ENCODE measurements at places on chromosomes 1 and 21. TPM values are rescaled to one million over a fixed set of nuclear protein-coding genes. Genes with fewer than 3 reads are reported as not detected.

The L1TD1 gene
- not detected for total RNA-seq

The ITLN2 gene
- total RNA-seq, result not detected

The FAM110D gene
- not detected for total RNA-seq

The C1orf94 gene
- not detected for total RNA-seq

The PLA2G4A gene
- total RNA-seq, result 0.20 TPM

The PRELP gene
- total RNA-seq, result not detected

The RNF186 gene
- total RNA-seq, result not detected

The RNU1-3 gene
- total RNA-seq, result 1,570 TPM

The RAP1GAP gene
- not detected for total RNA-seq

The RGS4 gene
- not detected for total RNA-seq

The CD101 gene
- 2.9 TPM for total RNA-seq

The ARTN gene
- 0.20 TPM for total RNA-seq

The SELE gene
- total RNA-seq, result not detected

The EFNA1 gene
- total RNA-seq, result not detected

DNA sequence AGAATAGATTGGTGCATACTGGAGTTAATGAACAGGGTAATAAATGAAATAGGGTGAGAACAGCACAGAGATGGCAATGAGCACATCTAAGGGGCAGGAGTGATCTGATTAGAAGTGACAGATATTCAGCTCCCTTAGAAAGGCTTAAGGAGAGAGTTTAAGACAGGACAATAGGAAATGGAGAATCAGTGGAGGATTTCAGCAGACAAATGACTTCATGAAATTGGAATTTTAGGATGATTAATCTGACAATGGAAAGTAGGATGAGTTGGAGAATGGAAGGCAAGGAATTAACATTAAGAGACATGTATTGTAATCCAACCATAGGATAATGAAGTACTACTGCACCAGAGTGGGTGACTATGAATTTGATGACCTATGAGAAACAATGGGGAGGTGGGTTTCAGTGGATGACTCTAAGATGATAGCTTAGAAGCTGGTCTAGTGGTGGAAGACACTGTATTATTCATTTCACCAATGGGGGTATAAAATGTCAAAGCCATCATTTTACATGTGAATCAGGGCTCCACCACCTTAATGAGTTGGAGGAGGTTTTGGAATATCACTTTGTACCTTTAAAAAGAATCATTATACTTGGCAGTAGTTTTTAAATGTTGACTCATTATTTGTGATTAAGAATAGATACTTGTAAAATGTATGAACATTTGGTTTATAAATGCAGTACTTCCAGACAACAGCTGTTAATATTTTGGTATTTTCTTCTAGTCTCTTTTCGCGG lies 139.1 kb downstream of the PLA2G4A start:
- DNase-seq, result no peak

DNA sequence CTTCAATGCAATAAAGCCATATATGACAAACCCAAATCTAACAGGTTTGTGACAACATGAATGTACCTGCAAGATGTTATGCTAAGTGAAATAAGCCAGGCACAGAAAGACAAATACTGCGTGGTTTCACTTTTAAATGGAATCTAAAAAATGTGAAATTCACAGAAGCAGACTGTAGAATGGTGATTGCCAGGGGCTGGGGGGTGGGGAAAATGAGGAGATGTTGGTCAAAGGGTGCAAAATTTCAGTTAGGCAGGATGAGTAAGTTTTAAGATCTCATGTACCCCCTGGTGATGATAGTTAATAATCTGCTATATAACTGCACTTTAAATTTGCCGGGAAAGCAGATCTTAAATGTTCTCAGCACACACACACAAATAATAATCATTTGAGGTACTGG lies 160.5 kb downstream of the PTBP2 start:
- no peak for DNase-seq

DNA sequence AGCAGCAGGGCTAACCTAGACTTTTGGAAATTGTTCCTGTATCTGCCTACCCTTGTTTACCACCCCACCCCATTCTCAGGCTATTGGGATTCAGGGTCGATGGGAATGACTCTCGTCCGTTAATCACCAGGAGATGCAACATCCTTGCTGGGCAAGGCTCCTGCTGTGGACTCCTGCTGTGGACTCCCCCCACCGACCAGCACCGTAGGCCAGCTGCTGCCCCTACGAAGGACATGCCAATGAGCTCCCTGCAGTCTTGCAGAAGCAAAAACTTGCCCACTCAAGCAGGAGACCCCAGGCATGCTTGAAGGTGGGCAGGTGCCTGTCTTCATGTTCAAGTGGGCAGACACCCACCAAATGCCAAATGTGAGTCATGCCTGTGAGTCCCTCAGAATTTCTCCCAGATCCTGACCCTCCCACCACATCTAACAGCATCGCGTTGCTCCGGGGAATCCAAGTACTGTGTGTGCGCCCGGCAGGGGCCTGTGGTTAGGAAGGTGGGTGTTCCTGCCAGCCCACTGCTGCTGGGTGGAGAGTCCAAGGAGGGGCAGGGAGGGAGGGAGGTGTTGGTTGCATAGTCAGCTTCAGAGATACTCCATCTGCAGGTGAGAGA lies 41.7 kb upstream of the SOX13 start:
- no peak for DNase-seq

DNA sequence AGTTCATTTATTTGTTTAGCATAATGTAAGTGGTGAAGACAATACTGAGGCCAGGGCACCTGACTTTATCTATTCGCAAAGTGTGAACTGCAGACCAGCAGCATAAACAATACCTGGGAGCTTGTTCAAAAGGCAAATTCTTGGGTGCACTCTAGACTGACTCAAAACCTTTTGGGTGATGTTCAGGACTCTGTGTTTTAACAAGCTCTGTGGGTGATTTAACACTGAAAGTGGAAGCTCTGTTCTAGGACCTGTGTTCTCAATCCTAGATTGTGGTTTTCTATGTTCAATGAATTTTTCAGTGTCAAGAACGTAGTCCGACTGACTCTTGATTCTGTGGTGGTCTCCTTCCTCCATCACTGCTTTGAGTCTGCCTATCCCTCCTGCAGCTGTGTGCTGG lies 71.9 kb downstream of the GPR88 start:
- DNase-seq, result no peak

GRCh38 chr1:70360321-70360720 lies 5.8 kb upstream of the ANKRD13C start:
- no peak for DNase-seq

- no peak for DNase-seq
Observed at GRCh38 chr1:12528021-12528852, 89.8 kb downstream of the DHRS3 start.

- DNase-seq, result no peak
Observed at GRCh38 chr1:3731583-3732433, 20.4 kb upstream of the CCDC27 start.

GRCh38 chr1:217614200-217614712 lies 16.6 kb downstream of the GPATCH2 start:
- no peak for DNase-seq

DNA sequence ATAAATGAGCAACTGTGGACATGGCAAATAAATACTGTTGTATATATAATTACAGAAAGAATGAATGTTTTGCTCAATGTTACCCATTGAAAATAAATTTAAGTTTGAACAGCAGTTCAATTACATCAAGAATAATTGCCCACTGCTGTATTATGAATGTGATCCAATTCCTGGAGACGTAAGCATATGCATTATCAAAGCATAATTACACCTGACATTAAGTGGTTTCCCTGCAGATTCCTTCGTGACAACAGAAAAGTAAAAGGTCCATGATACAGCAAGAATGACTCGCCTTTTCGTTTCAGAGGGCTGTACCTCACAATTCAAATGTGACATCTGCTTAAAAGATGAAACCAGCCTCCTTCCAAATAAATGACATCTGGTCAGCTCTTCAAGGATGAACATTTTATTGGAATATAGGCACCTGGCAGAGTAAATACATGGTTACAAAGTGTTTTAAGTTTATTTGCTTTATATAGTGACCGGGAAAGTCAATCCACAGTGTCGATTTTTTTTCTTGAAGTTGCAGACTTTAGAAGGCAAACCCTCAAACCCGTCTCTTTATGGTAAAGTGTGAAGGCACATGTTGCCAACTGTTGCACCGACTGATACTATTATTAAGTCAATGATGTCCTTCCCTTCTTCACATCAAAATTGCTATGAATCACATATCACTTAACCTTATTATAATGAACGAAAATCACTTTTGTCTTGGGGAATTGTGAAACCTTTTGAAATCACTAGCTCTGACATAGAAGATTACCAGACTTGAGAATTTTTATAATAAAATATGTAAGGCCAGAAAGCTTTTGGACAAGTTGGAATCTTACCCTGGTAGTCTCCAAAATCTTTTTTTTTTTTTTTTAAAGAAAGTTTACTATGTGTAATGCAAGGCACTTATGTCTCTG lies 36.2 kb upstream of the EDEM3 start:
- DNase-seq, result no peak

- no peak for DNase-seq
Observed at GRCh38 chr1:10680487-10680886, 116.0 kb downstream of the CASZ1 start.

- DNase-seq, result no peak
Observed at GRCh38 chr1:73839922-73840321, 358.1 kb downstream of the LRRIQ3 start.

- no peak for DNase-seq
Observed at GRCh38 chr1:162629651-162630050, 2.6 kb upstream of the DDR2 start.

- DNase-seq, result no peak
Observed at GRCh38 chr1:105838071-105838470, 1218.4 kb upstream of the PRMT6 start.

- no peak for DNase-seq
Observed at GRCh38 chr21:16932314-16932713, 580.5 kb upstream of the CXADR start.

- DNase-seq, result no peak
Observed at GRCh38 chr1:47491341-47491753, 53.5 kb downstream of the FOXD2 start.

GRCh38 chr1:243939167-243939848 lies 89.3 kb upstream of the AKT3 start:
- no peak for DNase-seq

DNA sequence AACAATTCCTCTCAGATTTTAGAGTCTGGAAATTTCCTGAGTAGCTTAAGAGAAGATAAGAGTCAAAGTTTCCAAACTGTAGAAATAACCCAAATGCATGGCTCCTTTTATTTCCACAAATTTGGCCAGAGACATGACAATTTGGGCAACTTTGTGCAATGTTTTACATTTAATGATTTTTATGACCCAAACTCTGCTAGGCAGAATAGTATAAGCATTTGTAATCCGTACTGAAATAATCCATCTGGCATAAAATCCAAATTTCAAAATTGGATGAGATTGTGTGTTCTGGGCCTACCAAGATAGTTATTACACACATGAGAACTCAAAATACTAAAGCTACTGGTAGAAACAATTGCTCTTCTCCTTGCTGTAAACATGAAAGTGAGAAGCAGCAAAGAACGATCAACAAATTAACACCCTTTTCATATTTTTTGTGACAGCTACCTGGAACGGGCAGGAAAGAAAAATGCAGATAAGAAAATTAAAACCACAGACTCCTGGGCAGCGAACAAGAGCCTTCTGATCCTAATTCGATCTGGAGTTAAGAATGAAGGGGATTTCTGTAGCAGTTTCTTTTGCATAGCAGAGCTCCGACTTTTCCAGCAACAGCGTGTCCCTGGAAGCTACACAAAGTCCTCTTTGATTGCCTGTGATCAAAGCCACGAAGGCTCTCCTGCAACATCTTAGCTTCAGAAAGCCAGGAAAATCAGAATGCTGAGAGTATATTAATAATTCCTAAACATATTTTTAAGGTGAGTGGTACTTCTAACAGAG lies 191.2 kb downstream of the GRIK1 start:
- DNase-seq, result no peak

DNA sequence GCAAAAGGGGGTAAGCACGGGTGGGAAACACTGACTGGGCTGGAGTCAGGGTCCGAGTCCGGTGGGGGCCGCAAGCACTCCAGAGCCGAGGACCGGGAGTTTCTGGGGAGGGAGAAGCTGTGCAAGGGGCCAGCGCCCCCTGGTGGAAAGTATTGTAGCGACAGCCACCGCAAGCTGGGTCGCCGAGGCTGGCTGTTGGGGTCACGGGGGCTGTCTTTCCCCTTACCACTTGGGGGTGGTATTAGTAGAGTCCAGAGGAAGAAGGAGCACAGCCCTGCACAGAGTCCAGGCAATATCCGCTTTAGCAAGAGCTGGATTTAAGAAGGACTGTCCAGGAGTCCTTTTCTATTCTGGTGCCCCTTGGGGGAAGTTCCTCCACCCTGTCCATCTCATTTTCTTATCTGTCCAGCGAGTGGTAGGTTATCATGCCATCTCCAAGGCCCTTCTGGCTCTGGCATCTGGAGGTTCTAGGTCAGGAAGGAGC lies 17.9 kb upstream of the ETV3 start:
- peak; percentile 80 for DNase-seq

GRCh38 chr21:14836950-14837349 lies 227.8 kb downstream of the NRIP1 start:
- DNase-seq, result no peak

DNA sequence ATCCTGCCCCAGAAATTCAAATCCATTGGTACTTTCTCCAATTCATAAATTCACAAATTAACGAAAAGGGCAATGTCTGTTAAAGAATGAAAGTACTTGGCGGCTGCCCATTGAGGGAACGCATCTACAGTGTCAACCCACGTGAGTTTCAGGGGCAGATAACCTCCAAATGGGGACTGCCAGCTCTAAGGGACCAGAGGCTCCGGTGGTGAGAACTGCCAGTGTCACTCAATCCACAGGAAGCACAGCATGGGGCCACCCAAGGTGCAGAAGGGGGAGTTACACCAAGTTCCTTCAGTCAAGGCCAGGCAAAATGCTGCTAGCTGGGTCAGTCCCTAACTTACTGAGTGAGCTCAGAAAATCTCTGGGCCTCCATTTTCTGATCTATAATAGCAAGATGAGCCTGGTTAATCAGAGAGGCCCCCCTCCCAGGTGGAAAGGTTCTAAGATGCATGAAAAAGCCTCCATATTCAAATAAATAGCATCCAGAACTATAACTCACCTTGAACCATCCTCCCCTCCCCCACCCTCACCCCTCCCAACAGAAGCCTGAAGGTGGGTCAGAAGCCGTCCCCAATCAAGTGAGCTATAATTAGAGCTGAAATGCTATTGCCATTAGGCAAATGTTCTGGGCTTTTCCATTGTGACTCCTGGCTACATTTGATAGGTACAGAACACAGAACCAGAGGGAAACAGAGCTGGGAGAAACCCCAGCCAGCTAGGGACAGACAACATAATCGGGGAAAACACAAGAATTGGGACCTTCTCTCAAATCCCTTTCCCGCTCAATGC lies 41.7 kb downstream of the LRP8 start:
- no peak for DNase-seq
